Activated CD4-positive, alpha-beta T cell treated with anti-CD3 and anti-CD28 coated beads, Interleukin-2, amount 10 ng/mL, durations not matched to agents 7 days and 5 days (primary cell): ENCODE measurements at places on chromosomes 6 and 20. TPM values are rescaled to one million over a fixed set of nuclear protein-coding genes. Genes with fewer than 3 reads are reported as not detected.

- no peak overlapping the region for H3K4me3 ChIP-seq
- no peak for DNase-seq
- no peaks in the 10 kb centered on the region for H3K36me3 ChIP-seq
- no peaks in the 10 kb centered on the region for H3K4me1 ChIP-seq
Measured at GRCh38 chr6:25844518-25844917, 12.7 kb upstream of the SLC17A1 start.

DNA sequence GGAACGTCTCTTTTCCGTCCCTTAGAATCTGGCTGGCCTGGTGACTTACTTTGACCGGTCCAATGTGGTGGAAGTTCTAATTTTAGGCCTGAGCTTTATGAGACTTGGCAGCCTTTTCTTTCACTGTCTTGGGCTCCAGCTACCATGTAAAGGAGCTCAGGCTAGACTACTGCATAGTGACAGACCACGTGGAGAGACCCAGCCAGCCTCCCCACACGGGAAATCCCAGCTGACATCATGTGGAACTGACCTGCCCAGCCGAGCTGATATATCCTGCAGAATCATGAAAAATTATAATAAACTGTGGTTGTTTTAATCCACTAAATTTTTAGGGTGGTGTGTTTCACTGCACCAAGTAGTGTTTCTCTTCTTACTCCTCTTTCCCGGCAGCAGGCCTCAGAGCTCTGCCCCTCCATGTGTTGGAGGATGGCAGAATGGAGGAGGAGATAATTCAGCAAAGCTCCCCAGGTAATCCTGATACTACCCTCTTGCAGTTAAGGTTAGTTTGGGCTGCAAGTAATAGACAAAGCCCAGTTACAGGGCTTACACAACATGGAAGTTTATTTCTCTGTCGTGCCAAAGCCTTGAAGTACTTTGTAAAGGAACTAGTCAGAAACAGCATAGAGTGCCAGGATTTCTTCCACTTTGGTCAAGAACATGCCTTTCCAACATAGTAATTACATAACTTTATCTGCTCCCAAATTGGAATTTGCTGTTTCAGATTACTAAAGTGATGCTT lies 87.5 kb downstream of the SH3BGRL2 start:
- peaks cover 6% of the 10 kb centered on the region for H3K27me3 ChIP-seq
- no peaks in the 10 kb centered on the region for H3K36me3 ChIP-seq
- DNase-seq: no peak
- no peaks in the 10 kb centered on the region for H3K4me1 ChIP-seq
- H3K27ac ChIP-seq: no peak overlapping the region

DNA sequence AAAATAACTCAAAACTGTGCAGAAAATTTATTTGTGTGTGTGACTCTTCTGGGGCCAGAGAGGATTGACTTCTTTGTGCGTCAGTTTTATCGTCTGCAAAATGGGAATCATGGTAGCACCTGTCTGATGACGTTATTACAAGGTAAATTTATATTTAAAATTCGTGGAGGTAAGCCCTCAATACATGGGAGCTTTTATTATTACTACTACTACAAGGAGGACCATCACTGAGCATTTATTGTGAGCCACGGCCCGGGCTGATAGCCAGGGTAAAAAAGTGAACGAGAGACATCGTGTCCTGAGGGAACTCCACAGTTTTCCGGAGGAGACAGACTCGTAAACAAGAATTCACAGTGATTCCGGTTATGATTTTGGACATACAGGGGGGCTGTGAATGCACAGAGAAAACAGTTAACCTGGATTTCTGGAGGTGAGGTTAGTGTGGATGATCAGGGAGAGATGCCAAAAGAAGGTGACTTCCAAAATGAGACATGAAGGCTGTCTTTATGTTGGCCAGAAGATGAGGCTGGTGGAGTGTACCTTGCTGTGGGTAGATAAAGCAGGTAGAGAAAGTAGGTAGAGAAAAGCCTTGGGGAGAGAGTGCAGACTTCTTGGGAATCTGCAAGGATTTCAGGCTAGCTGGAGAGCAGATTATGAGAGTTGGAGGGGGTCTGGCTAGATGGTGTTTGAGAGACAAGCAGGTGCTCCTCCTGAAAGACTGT lies 10.6 kb upstream of the SERINC3 start:
- no peaks in the 10 kb centered on the region for H3K36me3 ChIP-seq
- H3K27ac ChIP-seq: no peak overlapping the region
- peaks cover 9% of the 10 kb centered on the region for H3K27me3 ChIP-seq

- peak overlapping the region; percentile 77 for H3K27ac ChIP-seq
- peaks cover 99% of the 10 kb centered on the region for H3K36me3 ChIP-seq
- no peaks in the 10 kb centered on the region for H3K27me3 ChIP-seq
- no peak overlapping the region for H3K4me3 ChIP-seq
Measured at GRCh38 chr20:49286689-49287551, 9.1 kb upstream of the ZNFX1 start.

ARFGEF3 gene
- 0.06 TPM for total RNA-seq

GRCh38 chr6:161168281-161168891 lies 105.5 kb downstream of the AGPAT4 start:
- no peak overlapping the region for H3K27ac ChIP-seq
- H3K27me3 ChIP-seq: no peaks in the 10 kb centered on the region
- H3K4me3 ChIP-seq: no peak overlapping the region

DNA sequence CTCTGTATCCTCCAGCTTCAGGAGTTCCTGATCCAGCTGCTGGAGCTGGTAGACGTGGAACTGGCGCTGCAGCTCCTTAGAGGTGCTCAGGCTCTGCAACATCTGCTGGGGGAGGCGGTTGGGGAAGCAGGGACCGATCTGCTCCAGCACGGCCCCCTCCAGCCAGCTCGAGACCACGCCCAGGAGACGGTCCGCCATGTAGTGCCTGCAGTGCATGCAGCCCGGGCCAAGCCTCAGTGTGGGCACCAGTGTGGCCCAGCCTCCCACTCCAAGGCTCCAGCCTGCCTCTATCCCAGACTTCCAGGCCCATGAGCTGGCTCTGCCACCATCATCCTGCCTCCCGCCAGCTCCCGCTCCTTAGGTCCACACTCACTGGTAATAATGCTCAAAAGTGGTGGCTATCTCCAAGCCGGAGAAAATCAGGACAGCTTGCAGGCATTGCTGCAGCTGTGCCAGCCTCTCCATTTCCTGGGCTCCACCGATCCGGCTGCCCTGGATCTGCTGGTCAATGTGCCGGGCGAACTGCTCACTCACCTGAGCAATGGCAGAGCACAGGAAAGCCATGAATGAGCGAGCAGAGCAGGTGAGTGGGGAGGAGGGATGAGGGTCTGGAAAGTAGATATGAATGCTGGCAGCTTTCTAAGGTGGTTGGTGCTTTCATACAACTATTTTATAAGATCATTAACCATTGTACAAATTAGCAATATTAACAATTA lies 13.0 kb downstream of the CUL7 start:
- H3K4me3 ChIP-seq: no peak overlapping the region
- H3K27ac ChIP-seq: no peak overlapping the region
- H3K27me3 ChIP-seq: no peaks in the 10 kb centered on the region
- peaks cover 19% of the 10 kb centered on the region for H3K36me3 ChIP-seq

MUCL3 gene
- total RNA-seq: not detected

GCNT2 gene
- 5.5 TPM for total RNA-seq

- no peak overlapping the region for H3K4me3 ChIP-seq
- no peaks in the 10 kb centered on the region for H3K4me1 ChIP-seq
- DNase-seq: no peak
- no peak overlapping the region for H3K27ac ChIP-seq
- peaks cover 6% of the 10 kb centered on the region for H3K27me3 ChIP-seq
Measured at GRCh38 chr20:6157345-6157744, 34.5 kb upstream of the FERMT1 start.

GRCh38 chr6:3415082-3415453 lies 41.8 kb downstream of the SLC22A23 start:
- no peak overlapping the region for H3K4me3 ChIP-seq
- H3K27me3 ChIP-seq: no peaks in the 10 kb centered on the region

- no peak overlapping the region for H3K4me3 ChIP-seq
- H3K4me1 ChIP-seq: peaks cover 35% of the 10 kb centered on the region
- peaks cover 43% of the 10 kb centered on the region for H3K27me3 ChIP-seq
- no peaks in the 10 kb centered on the region for H3K36me3 ChIP-seq
Measured at GRCh38 chr6:150072201-150072600, 3.3 kb upstream of the ULBP3 start.

GRCh38 chr20:32886652-32887051 lies 27.9 kb downstream of the EFCAB8 start:
- no peak overlapping the region for H3K27ac ChIP-seq
- no peaks in the 10 kb centered on the region for H3K4me1 ChIP-seq
- DNase-seq: no peak
- H3K4me3 ChIP-seq: no peak overlapping the region
- no peaks in the 10 kb centered on the region for H3K36me3 ChIP-seq

DNA sequence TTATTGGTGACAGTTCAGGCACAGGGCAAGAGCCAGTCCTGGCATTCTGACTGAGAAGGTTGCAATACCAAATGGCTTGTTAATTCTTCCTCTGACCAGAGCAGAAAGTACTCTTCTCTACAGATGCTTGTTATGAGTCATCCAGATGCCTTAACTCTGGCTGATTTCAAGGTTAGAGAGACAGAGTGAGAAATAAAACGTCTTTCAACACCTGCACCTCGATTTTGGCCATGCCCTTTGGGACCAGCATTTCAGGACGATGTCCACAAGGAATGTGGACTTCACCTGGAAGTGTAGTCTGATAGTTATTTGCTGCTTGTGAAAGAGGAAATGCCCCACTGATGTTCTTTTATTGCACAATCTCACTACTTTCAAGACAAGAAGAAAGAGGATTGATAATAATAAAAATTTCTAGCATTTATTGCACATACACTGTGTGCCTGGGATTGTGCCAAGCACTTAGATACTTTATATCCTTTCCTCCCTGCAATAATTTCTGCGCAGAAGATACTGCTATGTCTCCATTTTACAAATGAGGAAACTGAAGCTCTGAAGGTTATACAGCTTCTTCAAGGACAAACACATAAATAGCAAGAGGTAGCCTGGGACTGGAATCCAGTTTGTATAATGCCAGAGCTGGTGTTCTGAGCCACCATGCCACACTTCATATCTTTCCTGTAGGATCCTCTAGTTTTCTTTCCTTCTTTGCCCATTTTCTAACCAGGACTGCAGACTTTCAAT lies 33.5 kb upstream of the MCM3 start:
- H3K27me3 ChIP-seq: no peaks in the 10 kb centered on the region
- H3K27ac ChIP-seq: no peak overlapping the region
- H3K4me1 ChIP-seq: peaks cover 12% of the 10 kb centered on the region
- no peak for DNase-seq
- no peak overlapping the region for H3K4me3 ChIP-seq

NHSL1 gene
- total RNA-seq: 0.54 TPM

DNA sequence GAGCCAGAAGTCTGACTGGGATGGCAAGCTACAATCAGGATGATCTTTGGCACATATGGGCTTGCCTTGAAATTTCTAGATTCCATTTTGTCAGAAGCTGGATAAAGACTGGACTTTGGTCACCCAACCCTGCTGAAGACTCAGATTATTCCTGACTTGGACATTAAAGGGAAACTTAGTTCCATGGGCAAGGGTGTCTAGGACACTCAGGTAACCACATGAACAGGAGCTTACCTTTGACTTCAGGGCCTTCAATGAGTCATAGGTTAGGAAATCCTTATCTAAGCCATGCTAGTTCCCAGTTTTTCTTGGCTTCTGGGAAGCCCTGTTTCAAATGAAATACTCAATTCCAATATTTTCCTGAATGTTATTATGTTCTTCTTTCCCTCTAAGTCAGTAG lies 28.5 kb upstream of the IFNGR1 start:
- H3K27me3 ChIP-seq: peaks cover 10% of the 10 kb centered on the region
- H3K4me3 ChIP-seq: no peak overlapping the region
- peaks cover 2% of the 10 kb centered on the region for H3K36me3 ChIP-seq
- H3K27ac ChIP-seq: no peak overlapping the region

DNAJC5 gene
- total RNA-seq: 54.0 TPM

DNA sequence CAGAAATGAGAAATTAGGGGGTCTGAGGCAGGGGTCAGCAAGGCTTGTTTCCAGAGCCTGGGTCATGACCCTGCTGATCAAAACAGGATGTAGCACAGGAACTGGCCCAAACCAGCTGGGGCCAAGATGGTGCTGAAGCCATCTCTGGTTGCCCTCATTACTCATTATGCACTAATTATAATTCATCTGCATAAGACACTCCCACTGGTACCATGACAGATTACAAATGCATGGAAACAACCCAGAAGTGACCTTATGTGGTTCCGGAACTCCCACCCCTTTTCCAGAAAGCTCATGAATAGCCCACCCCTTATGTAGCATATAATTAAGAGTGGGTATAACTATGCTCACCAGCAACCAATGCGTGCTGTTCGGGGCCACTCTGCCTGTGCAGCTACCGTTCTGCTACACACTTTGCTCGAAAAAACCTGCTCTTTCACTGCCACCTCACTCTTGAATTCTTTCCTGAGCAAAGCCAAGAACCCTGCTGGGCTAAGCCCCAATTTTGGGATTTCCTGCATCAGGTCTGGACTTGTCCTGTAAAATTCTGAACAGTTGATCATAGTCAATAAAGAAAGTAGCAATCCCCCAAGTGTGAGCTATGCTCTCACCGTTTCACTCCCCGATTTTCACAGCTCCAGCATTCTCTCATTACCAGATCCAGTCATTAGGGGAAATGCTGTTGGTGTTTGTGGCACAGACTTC lies 122.3 kb downstream of the WDR27 start:
- no peak for DNase-seq
- H3K27me3 ChIP-seq: no peaks in the 10 kb centered on the region
- peaks cover 2% of the 10 kb centered on the region for H3K36me3 ChIP-seq
- H3K4me3 ChIP-seq: no peak overlapping the region
